Breast epithelium (tissue), 4 donors: ENCODE measurements at places on chromosomes 13 and 19. TPM values are rescaled to one million over a fixed set of nuclear protein-coding genes. Genes with fewer than 3 reads are reported as not detected.

CYP2A6 gene
- not detected for total RNA-seq

DNA sequence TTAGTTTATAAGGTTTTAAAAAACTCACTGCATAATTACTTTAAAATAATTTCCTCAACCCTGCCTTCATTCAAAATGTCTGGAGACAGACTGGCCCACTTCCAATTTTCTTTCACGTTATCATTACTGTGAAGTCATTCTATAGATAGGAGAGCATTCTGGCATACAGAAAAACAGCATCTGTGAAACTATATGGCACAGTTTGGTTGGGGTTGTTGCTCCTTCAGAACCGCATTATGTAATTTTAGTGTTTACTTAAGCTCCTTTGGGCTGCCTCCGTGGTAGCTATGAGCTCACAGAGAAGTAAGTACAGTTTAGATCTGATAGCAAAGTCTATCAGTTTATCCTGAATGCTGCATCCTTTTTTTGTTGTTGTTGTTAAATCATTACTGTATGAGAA lies 104.3 kb downstream of the KCNRG start:
- no peak for DNase-seq

DNA sequence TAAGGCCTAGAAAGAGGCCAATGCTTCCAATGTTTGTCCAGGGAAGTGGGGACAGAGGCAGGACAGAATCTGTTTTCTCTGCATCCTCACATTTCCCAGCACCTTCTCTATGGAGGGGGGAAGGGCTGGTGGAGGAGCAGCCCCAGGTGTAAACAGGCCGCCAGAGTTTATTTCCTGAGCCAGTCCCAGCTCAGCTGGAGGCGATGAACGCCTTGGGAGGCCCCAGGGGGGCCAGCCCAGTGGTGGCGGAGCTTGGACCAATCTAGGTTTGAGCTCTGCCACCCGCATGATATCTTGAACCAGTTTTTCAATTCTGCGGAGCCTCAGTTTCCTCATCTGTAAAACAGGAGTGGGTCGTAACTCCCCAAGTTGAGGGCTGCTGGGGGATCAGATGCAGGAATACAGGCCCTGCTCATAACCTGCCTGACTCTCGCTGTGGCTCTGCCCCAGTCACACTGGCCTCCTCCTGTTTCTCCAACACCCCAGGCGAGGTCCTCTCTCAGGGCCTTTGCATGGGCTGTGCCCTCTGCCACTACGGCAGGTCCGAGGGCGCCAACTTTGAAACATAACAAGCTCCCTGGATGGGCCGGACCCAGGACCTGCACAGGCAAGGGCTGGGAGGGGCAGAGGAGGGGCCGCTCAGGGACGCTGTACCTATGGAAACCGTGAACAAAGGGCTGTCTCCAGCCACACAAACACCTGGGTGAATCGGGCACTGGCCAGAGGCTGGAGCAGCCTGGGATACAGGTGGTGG lies 1.1 kb downstream of the TNFAIP8L1 start:
- no peak for DNase-seq

GRCh38 chr13:59865398-59865797 lies 298.3 kb downstream of the DIAPH3 start:
- DNase-seq = no peak

GRCh38 chr19:17497149-17497798 lies 14.2 kb upstream of the PGLS start:
- no peak for DNase-seq

GRCh38 chr13:31967155-31967554 lies 64.4 kb upstream of the FRY start:
- no peak for DNase-seq

- no peak for DNase-seq
Observed at GRCh38 chr13:29164116-29164515, 344.0 kb downstream of the MTUS2 start.

DNA sequence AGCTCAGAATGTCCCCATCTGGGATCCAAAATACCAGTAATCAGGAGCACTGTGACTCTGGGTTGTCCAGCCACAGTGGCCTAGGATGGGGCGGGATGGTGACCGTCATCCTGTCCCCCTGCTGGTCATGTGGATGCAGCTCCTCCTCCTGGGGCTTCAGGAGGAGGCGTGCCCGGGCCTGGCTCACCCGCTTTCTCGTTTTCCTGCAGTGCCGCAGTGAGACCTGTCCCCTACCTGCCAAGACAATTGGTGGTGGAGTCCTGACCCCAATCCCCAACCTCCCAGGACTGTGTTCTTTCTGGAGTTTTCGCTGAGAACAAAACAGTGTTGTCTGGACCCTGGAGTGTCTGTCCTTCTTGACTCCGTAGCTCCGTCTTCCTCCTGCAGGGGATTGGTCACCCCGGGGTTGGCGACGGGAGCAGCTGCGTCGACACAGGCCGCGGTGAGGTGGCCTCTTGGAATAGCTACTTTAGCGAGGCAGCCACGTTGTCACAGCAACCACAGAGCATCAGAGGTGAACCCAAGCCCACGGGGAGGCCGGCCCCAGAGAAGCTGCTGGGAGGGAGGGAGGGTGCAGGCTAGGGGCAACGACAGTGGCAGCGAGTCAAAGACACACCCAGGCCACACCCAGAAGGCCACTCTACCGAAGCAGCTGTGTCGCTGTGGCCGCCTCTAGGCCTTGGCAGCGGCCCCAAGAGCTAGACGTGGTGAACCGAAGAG lies 10.2 kb upstream of the EMC10 start:
- no peak for DNase-seq

DNA sequence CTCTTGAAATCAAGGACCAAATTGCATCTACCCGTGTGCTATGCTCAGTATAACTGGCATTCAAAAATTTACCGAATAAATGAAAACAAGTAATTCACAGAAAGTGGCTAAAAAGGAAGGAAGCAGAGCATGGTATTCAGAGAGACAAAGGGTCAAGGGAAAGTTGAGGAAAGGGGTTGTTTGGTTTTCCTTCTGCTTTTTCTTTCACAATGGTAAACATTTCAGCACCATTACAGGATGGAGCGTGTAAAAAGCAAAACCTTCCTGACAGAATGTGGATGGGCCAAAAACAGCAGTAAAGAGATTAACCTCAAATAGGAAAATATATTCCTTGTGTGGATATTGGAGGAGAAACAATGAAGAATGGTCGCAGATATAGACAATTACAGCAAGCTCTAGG lies 14.8 kb downstream of the DIAPH3 start:
- DNase-seq = no peak
